Stimulated activated CD8-positive, alpha-beta memory T cell treated with anti-CD3 and anti-CD28 coated beads, Interleukin-7, amount 100 ng/mL, for 1 hour (primary cell): ENCODE measurements at places on chromosomes 2 and 18.

- no peak for DNase-seq
Measured at GRCh38 chr2:134170294-134170693, 83.6 kb upstream of the MGAT5 start.

DNA sequence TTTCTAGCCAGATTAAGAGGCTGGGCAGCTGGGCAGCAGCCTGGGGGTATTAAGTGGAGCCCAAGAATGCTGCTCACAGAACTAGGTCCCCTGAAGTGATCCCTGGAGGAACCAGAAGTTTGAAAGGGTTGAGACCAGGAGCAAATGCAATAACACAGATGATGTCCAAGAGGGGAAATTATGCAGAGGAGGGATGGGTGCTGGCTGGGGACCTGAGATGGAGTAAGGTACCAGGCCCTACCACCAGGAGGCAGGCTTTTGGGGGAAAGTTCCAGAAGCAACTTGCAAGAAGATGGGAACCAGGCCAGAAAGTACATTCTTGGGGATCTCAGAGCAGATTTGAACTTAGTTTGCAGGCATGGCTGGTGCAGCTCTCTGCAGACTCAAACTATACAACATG lies 175.1 kb downstream of the NCK2 start:
- peak; percentile 2 for DNase-seq

GRCh38 chr2:54522624-54523281 lies 66.6 kb downstream of the SPTBN1 start:
- DNase-seq, result peak; percentile 25

GRCh38 chr2:141329964-141330363 lies 800.9 kb downstream of the LRP1B start:
- DNase-seq, result no peak

GRCh38 chr18:52598921-52599320 lies 258.9 kb downstream of the DCC start:
- no peak for DNase-seq

- no peak for DNase-seq
Measured at GRCh38 chr2:170180031-170180566, 2.2 kb downstream of the MYO3B start.

DNA sequence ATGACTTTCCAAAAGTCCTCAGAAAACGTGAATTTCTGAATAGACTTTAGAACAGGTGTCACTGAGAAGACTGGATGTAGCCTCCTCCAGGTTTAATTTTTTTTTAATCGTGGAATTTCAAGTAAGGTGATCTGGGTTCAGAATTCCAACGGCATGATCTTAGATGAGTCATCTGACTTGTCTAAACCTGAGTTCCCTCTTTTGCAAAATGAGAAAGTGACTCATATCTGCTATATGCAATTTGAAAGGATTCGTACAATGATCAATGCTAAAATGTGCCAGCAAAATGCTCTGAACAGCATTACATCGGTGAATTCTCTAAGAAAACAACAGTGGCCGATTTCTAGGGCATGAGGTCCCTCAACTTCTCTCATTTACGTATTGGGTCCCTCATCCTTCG lies 69.1 kb upstream of the ZNF516 start:
- no peak for DNase-seq

- DNase-seq, result no peak
Measured at GRCh38 chr2:120949957-120950590, 214.4 kb downstream of the GLI2 start.

GRCh38 chr2:150325656-150326314 lies 161.7 kb downstream of the RND3 start:
- no peak for DNase-seq

DNA sequence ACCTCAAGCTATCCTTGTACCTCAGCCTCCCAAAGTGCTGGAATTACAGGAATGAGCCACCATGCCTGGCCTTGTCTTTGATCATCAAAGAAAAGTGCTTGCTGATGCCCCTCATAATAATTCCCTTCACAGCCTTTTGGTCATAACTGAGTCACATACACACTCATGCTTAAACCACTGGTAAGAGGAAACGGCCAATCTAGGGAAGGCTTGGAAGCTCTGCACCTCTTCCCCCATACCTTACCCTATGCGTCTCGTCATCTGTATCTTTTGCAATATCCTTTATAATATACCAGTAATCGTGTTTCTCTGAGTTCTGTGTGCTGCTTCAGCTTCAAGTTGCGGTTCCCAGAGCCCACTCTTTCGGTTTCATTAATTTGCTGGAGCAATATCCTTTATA lies 4.8 kb upstream of the RNF138 start:
- no peak for DNase-seq

- no peak for DNase-seq
Measured at GRCh38 chr2:46632349-46632748, 153.0 kb downstream of the TMEM247 start.

DNA sequence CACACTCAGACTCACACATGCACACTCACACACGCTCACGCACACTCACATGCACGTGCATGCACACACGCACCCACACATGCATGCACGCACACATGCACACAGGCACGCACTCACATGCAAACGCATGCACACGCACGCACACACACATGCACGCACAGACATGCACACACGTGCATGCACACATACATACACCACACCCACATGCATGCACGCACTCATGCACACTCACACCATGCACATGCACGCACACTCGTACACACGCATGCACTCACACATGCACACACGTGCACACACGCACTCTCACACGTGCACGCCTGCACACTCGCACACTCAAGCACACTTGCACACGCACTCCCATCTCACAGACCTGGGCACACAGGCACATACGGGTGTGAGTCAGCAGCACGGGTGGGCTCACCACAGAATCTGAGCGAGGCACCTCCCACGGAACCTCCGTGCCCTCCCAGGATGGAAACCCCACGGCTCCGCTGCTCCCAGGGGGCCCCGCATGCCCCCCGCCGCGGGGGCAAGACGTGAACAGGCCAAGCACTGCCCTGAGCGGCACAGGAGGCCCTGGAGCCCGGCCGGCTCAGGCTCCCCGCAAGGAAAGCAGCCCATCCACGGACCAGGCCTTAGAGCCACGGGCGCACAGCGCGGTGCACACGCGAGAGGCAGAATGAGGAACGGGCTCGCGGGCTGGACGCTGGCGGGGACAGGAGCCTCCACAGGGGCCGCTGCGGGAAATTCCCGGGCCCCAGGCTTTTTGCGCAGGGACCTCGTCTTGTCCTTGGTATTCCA lies 8.4 kb upstream of the KCNG2 start:
- no peak for DNase-seq

- no peak for DNase-seq
Measured at GRCh38 chr18:44119607-44120006, 561.1 kb upstream of the SETBP1 start.
